Myocyte (in vitro differentiated cells): ENCODE measurements at places on chromosomes 3 and 15.

- DNase-seq: no peak
These were observed 5.8 kb upstream of the RYR3 start for GRCh38 chr15:33304924-33305323.

DNA sequence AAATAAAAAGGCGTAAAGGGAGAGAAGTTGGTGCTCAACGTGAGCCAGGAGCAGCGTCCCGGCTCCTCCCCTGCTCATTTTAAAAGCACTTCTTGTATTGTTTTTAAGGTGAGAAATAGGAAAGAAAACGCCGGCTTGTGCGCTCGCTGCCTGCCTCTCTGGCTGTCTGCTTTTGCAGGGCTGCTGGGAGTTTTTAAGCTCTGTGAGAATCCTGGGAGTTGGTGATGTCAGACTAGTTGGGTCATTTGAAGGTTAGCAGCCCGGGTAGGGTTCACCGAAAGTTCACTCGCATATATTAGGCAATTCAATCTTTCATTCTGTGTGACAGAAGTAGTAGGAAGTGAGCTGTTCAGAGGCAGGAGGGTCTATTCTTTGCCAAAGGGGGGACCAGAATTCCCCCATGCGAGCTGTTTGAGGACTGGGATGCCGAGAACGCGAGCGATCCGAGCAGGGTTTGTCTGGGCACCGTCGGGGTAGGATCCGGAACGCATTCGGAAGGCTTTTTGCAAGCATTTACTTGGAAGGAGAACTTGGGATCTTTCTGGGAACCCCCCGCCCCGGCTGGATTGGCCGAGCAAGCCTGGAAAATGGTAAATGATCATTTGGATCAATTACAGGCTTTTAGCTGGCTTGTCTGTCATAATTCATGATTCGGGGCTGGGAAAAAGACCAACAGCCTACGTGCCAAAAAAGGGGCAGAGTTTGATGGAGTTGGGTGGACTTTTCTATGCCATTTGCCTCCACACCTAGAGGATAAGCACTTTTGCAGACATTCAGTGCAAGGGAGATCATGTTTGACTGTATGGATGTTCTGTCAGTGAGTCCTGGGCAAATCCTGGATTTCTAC is at the start of gene RARB:
Gene RARB (plus strand): TSS at position 322 of the 847 bp plus-strand sequence. CDS start 469 bp downstream, at position 791.
- DNase-seq: peak; percentile 62

- no peak for DNase-seq
These were observed 92.7 kb downstream of the SEC22A start for GRCh38 chr3:123294296-123294938.

- DNase-seq: no peak
These were observed 519.7 kb upstream of the FRG2C start for GRCh38 chr3:75144406-75144805.

GRCh38 chr3:45966371-45966791 is 23.1 kb downstream of the CXCR6 start:
- no peak for DNase-seq

GRCh38 chr15:77866596-77867125 is 210.8 kb downstream of the TBC1D2B start:
- no peak for DNase-seq

DNA sequence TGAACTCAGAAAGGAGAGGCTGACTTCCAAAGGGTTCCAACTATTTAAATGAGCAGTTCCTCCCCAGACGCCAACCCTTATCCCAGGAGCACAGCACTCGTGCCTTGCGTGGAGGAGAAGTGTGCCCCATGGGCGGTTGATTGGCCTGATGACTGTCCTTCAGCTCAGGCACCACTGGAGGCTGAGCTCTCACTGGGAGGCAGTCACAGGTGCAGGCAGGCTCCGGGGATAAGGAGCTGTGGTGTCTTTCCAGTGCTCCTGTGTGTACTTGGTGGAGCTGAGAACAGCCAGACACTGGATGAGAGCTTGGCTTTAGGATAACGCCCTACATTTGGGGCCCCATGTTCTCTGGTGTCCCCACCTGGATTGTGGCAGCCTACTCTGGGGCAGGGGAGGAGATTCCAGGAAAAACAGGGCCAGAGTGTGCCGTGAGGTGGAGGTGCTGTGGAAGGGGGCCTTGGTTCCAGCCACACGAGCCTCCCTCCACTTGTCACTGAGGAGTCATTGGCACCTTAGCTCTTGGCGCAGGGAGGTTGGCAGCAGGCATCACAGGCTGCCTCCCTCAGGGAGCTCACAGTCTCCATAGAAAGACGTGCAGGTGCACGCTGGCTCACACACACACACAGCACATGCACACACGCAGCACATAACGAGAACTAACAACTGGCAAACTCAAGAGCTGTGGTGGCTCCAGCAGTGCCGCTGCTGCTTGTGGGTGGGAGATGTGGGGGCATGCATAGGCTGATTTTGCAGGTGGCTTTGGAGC is 22.7 kb upstream of the EPHB3 start:
- DNase-seq: no peak

- no peak for DNase-seq
These were observed 14.9 kb downstream of the SORD start for GRCh38 chr15:45037936-45038335.

- DNase-seq: no peak
These were observed 142.5 kb upstream of the EIF1B start for GRCh38 chr3:40166997-40167396.

DNA sequence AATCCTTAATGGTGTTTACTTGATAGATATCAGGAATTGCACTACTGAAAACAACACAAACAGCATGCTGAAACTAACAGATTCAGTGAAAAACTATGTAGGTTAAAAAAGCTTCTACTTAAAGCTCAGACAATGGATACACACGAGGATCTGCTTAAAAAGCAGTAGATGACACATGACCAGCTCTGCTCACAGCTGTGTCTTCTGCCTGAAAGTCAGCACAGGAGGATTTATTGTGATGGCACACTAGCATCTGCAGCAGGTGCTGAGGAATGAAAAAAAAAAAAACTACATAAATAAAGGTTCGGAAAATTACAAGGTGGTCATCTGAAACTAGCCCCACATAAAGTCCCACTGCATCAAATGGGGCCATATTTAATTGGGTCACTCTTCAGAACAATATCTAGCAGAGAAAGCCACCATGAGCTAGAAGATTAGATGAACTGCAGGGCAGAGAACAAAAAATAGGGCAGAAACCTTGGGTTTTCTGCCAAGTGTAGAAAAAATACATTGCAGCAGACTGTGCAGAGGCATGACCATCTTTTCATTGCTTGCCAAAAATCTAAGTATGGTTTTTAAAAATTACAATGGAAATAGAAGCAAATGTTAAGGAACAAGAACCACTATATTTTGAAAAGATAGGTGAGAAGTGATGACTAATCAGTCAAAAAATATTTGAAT is 13.2 kb upstream of the GOLM2 start:
- DNase-seq: no peak

GRCh38 chr15:74422652-74423430 is 10.9 kb downstream of the SEMA7A start:
- DNase-seq: peak; percentile 88

GRCh38 chr15:73677146-73677607 is 7.0 kb upstream of the CD276 start:
- DNase-seq: peak; percentile 65

- DNase-seq: no peak
These were observed 91.2 kb downstream of the RPLP1 start for GRCh38 chr15:69543681-69544364.

DNA sequence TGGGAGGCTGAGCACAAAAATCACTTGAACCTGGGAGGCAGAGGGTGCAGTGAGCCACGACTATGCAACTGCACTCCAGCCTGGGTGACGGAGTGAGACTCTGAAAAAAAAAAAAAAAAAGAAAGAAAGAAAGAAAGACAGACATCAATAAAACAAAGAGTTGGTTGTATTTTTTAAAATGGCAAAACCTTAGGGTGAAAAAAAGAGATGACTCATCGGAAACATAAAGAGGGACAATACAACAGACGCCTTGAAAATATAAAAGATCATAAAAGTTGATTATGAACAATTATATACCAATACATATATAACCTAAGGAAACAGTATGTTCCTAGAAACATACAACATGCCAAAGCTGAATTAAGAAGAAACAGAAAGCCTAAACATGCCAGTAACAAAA is 92.8 kb downstream of the SCAPER start:
- no peak for DNase-seq

- DNase-seq: no peak
These were observed 235.2 kb upstream of the TRIM42 start for GRCh38 chr3:140442621-140443020.

- DNase-seq: peak; percentile 89
These were observed at the start of gene PRTG for GRCh38 chr15:55742927-55743728. PRTG (minus strand) TSS chr15:55743152; CDS start chr15:55742931, 221 bp downstream.

DNA sequence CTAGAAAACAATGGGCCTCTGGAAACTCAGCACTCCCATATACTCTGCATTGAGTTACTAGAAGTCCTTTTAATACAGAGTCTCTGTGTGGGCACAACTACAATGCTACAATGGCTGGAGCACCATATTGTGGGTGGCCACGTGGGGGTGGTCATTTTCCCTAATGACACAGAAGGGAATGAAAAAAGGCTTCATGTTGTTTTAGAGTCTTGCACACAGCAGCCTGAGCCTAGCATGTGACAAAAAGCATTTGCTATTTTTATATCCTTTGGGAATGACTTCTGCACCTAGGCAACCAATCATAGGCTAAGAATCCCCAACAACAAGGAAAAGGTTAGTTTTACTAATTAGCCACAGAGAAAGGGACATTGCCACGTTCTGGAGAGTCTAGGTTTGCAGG is 120.6 kb downstream of the PPM1L start:
- DNase-seq: no peak

DNA sequence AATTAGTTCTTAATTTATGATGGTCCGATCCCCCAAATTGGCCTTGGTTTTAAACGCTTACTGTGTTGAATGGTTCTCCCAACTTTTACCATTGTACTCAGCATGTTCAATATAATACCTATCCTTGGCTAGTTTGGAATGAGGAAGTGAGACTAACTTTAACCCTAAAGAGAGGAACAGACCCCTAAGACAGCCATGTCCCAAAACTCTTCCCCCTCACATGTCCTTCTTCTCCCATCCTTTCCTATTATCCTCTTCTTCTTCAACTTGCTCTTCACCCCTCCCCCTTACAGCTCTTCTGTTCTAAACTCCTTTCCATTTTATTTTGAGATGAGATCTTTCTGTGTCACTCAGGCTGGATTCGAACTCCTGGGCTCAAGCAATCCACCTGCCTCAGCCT is 116.5 kb downstream of the RBMS3 start:
- DNase-seq: no peak

DNA sequence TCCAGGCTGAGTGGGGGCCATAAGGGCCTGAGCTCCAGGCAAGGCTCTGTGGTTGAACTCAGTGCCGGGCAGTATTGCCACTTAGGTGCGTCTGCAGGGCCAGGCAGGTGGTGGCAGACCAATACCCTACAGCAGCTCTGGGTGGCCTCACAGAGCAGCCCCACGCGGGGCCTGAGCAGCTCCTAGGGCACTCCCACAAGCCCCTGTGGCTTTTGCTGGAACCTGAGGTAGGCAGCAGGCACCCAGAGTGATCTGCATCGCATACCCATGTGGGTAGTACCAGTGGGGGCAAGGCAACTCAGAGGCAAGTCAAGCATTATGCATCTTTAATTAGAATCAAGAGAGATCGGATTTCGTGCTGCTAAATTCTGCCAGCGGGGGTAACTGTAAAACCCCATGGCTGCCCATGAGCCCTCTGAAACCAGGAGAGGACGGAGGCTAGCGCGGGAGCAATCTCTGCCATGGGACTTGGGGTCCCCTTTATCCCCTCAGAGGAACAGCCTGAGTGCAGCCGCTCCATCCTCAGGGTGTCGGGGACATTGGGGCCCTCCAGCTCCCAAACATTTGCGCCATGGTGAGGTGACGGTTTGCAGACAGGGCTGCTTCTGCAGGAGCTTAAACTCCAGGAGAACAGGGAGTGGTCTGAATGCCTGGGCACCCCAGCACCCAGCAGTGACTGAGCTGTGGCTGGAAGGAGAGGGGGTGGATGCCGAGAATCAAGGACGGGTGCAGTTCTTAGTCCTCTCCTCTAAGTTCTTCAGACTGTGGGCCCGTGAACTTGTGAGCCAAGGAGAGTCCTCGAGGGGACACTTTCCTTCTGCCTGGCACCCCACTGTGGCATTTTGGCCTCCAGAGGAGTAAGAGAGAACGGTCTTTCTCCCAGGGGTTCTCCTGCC is 62.4 kb upstream of the PCSK6 start:
- no peak for DNase-seq

- peak; percentile 71 for DNase-seq
These were observed 175.4 kb downstream of the MBNL1 start for GRCh38 chr3:152444029-152444641.

DNA sequence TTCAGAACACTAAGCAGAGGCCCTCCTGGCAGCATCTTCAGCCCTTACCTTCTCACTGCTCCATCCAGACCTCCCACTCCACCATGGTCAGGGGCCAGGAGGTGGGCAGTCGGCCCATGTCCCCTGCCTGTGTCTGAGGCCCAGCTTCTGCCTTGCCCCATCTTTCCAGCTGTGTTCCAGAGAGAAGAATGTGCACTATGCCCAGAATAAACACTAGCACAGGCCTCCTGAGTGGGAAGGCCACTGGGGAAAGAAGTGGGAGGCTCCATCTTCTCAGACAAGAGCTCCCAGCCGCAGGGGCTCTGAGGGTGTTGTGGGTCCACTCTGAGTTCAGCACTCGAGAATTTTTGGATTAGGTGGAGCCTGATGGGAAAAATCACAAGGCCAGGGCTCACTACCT is 44.5 kb downstream of the ADCY5 start:
- no peak for DNase-seq

DNA sequence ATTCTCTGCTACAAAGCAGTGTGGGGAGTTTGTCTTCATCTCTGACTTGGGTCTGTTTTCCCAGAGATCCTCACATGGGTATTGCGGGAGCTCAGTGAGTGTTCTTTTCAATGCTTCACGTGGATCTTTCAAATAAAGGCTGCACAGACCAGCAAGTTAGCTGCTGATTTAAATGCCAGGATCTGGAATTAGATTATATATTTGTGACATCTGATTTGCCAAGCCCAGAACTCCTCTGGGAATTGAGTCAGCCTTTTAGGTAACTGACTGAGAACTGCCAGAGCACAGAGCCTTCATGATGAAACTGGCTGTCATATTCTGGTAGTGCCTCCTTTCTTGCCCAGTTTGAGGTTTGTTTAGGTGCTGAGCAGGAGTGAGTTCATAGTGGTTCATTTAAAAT is 14.7 kb downstream of the EDEM1 start:
- no peak for DNase-seq

- DNase-seq: peak; percentile 89
These were observed 161.1 kb upstream of the TBL1XR1 start for GRCh38 chr3:177358091-177358976.

GRCh38 chr3:149086232-149086988 is at the start of gene HLTF:
HLTF (minus strand) TSS chr3:149086533; CDS start chr3:149086336, 197 bp downstream.
- DNase-seq: peak; percentile 99

DNA sequence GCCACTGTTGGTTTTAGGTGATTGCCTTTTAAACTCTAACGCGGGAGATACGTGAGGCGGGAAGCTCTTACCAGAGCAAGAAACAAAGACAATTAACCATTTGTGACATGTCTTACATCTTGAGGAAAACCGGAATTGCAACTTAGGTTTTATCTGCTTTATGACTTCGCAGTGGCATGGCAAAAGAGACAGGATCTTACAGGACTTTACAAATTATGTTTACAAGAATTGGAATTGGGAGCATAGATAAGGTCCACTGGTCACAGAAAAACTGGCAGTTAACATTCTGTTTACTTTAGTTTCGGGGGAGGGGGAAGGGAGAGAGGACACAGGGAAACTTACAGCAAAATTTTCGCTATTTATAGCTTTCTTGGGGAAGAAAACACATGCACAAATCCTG is 1119.6 kb downstream of the ZPLD1 start:
- DNase-seq: no peak
